ENCODE measurements at places on chromosomes 7 and 10. TPM values are rescaled to one million over a fixed set of nuclear protein-coding genes. Genes with fewer than 3 reads are reported as not detected.

Gene PRKCQ
- total RNA-seq = 1.9 TPM

Gene NPTX2
- 32.0 TPM for total RNA-seq

- no peak for DNase-seq
Observed at GRCh38 chr7:29194206-29194593, 375 bp upstream of the CHN2 start.

DNA sequence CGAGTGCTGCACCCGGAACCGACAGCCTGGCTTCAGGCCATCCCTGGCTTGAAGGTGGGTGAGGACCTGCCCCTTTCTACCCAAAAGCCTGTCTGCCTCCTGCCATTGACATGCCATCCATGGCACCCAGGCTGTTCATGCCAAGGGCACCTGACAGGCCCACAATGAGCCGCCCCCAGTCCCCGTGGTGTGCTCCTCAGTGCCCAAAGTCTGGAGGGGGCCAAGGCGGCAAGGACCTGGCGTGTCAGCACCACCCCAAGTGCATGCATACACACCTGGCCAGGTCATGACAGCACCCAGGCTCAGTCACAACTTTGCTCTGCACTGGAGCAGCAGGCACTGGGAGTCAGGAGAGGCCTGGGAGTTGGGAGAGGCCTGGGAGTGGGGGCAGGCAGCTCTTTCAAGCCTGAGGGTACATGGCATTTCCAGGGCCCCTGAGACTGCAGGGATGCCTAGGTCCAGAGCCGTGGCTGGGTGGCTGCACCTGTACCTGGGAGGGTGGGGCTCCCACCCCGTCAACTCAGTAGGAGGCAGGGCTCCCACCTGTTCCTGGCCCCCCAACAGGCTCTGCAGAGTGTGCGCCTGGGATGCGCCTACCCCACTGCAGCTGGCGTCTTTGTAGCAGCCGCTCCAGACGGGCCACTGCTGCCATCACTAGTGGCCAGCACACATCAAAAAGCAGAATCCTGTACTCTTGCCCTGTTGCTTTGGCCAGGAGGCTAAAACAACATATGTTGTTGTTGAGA, 71.7 kb downstream of the ZNF467 start:
- no peak for DNase-seq

- peak; percentile 88 for DNase-seq
Observed at GRCh38 chr7:95608359-95609173, 12.2 kb upstream of the PDK4 start.

GRCh38 chr7:74365322-74366022, 76.3 kb downstream of the CLIP2 start:
- DNase-seq = no peak

- no peak for DNase-seq
Observed at GRCh38 chr7:97226541-97226940, 109.0 kb downstream of the SDHAF3 start.

DNA sequence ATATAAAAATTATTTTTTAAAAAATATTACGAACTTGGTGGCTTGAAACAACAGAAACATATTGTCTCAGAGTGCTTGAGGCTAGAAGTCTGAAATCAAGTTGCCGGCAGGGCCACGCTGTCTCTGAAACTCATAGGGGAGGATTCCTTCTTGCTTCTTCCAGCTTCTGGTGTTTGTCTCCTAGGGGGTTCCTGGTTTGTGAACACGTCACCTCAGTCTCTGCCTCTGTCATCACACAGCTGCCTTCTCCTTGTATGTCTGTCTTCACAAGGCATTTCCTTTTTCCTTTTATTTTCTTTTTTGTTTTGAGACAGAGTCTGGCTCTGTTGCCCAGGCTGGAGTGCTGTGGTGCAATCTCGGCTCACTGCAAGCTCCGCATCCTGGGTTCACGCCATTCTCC, 12.7 kb upstream of the SNX8 start:
- no peak for DNase-seq

GRCh38 chr10:63812501-63812900, 291.3 kb downstream of the REEP3 start:
- DNase-seq = no peak

- no peak for DNase-seq
Observed at GRCh38 chr10:113045147-113046055, 95.4 kb downstream of the TCF7L2 start.
